Fibroblast of skin of right biceps (primary cell): ENCODE measurements at places on chromosomes 3 and 15.

GRCh38 chr15:63718590-63719035 is 115.1 kb downstream of the HERC1 start:
- DNase-seq, result peak; percentile 69

DNA sequence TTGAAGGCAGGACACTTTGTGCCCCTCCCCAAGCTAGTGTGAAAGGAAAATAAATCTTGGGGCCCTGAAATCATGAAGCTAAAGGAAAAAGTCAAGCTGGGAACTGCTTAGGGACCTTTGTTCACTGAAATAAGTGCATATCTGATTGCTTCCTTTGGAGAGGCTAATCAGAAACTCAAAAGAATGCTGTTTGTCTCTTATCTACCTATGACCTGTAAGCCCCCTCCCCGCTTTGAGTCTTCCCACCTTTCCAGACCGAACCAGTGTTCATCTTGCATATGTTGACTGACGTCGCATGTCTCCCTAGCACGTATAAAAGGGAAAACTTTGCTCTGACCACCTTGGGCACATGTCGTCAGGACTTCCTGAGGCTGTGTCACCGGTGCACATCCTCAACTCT is 53.1 kb downstream of the SLC30A4 start:
- DNase-seq, result no peak

DNA sequence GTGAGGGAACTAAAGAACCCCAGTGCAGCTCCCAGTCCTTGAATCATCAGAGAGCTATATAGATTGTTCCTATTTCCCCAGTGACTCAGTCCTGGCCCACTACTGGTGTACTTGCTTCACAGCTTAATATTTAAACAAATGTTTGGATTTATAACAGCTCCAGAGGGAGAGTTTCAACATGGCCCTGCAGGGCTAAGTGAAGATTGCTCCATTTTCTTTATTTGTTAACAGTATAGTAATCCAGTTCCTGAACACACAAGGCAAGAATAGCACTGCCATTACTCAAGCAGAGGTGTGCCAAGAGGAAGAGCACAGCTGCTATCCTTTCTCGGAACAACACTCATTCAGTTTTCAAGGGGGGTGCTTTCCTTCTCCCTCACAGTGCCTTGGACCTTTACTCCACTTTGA is 6.5 kb downstream of the SQOR start:
- peak; percentile 87 for DNase-seq

GRCh38 chr3:171643681-171644080 is 166.6 kb downstream of the PLD1 start:
- DNase-seq, result no peak

- no peak for DNase-seq
Observed at GRCh38 chr3:22920006-22920405, 283.1 kb upstream of the UBE2E2 start.

GRCh38 chr3:185887066-185887465 is 50.7 kb downstream of the TRA2B start:
- DNase-seq, result no peak

DNA sequence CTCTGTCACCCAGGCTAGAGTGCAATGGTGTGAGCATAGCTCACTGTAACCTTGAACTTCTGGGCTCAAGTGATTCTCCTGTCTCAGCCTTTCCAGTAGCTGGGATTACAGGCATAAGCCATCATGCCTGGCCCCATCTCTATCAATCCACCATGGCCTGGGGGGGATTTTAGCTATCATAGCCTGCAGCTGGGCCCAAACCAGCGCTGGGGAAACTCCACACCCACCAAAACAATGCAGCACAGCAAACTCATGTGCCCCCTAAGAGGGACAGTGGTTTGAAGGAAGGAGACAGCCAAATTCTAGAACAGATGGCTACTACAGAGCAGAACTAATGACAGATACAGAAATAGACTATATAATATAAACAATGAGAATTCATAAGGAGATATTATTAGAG is 13.8 kb upstream of the NSMCE3 start:
- DNase-seq, result no peak

- peak; percentile 93 for DNase-seq
Observed at GRCh38 chr15:63436872-63437375, 55.3 kb upstream of the CA12 start.

DNA sequence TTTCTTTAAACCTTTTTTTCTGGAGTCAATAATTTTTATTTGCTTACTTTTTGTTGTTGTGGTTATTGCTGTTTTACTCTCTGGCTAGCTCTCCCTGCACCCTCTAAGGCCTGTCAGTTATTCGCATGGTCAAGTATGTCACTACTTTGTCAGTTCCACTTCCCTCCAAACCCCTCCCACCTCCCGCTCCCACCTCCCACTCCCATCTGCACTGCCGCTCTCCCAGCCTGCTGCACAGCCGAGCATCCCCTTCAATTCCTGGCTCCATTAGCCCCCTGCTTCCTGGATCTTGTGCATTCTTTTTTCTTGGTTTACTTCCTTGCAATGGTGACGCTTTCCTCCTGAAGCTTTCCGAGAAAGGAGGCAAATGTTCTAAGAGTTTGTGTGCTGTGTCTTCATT is 218.0 kb downstream of the XXYLT1 start:
- no peak for DNase-seq

DNA sequence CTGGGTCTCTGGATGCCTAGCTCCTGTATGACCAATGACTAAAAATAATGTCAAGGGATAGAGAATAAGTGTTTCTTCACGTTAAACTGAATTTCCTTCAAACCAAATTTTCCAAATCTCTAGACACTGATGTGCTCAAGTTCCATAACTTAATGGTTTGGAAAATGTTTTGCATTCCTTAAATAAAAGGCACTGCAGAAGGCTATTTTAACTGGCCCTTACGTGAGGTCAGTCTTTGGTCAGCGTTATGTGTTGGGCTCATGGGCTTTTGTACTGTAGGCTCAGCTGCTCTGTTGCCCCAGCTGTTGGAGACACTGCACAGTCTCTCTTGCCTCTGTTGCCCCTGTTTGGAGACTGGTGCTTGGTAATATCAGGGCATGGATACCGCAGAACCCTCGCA is 188.5 kb downstream of the TPRG1 start:
- no peak for DNase-seq

GRCh38 chr3:162302983-162303624 is 806.5 kb downstream of the OTOL1 start:
- peak; percentile 14 for DNase-seq

DNA sequence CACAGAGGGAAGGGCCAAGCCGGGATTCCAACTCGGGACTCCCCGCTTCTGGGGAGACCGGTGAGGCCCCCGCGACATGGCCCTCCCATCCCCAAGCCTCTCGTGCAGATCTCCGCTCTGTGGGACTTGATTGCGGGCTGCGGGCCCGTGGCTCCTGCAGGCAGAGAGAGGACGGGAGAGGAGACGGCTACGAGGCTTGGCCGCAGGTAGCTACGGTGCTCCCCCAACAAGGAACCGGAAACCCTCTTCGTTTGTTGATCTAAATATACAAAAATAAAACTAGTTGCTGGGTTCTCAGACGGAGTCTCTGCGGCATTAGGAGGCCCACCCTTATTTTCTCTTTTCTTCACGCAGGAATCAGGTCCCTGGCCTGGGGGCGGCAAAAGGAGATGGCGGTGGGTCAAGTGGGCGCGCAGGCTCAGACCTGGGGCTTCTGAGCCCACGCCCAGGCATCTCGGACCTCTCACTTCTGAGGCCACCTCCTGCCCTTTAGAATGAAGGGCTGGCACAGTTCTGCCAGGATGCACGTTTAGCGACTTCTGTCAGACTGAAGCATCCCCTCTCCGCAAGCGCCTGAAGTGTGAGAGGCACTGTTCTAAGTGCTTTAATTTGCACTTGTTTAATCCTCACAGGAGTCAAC is 10.9 kb downstream of the GNB5 start:
- no peak for DNase-seq

DNA sequence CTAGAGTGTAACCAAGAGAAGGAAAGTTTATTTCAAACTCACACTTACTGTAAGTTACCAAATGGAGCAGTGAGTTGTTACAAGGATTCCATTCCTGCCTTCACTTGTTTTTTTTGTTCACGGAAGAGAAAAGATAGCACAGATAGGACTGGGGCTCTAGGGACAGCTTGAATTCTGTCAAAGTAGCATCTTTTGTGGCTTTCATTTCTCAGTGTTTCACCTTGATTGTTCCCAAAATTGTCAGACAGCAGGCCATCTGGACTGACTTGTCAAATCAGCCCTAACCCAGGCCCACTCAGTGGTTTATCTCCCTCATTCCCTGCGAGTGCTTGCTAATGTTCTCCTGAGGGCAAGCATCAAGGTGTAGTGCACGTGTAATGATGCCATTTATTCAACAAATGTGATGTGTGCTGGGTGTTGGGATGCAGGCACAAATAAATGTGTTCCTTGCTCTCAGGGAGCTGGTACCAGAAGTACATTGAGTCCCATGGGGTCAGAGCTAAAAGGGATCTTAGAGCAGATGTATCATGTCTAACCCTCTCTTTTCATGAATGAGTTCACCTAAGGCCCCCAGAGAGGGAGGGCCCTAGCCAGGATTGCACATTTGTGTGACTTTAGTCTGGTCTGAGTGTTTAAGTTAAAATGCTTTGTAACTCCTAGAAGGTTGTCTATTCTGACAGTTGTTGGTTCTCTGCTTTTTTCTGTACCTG is 49.1 kb downstream of the PDHB start:
- peak; percentile 31 for DNase-seq

DNA sequence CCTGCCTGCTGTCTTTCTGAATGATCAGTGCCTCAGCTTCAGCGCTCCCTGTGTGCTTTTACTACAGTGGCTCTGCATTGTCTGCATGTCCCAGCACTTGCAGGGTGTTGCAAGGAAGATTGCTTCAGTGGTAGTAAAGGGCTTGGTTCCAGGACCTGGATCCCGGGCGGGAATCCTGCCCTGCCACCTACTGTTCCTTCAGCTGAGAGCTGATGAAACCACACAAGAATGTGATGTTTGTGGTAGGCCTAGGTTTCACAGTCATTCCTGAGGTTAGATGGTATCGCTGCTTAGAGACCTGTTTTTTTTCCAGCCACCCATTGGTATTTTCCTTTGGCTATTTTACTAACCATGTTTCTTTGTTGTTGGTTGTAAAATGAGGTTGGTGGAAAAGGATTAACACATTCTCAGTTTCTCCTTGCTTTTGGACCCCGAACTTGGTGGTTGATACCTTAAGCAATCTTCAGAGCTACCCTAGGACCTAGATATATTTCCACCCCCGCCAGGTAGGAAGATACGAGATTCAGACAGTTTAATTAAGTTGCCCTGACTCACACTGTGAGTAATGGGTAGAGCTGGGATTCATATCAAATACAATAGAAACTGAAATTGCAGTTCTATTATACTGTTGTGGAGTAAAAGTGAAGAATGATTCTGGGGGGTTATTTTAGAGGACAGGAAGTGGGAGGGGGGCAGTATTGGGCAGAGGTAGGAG is 11.4 kb downstream of the GPR87 start:
- peak; percentile 99 for DNase-seq
